ENCODE measurements at places on chromosomes 12 and 14. TPM values are rescaled to one million over a fixed set of nuclear protein-coding genes. Genes with fewer than 3 reads are reported as not detected.
A peak's percentile ranks its signal among the peaks of the same experiment; 100 is the strongest.

SLC5A8 gene
- polyA plus RNA-seq = 36.5 TPM

STAT6 gene
- 98.8 TPM for polyA plus RNA-seq

GRCh38 chr14:62001963-62002362 is 239.7 kb downstream of the SNAPC1 start:
- no peak for DNase-seq

DNA sequence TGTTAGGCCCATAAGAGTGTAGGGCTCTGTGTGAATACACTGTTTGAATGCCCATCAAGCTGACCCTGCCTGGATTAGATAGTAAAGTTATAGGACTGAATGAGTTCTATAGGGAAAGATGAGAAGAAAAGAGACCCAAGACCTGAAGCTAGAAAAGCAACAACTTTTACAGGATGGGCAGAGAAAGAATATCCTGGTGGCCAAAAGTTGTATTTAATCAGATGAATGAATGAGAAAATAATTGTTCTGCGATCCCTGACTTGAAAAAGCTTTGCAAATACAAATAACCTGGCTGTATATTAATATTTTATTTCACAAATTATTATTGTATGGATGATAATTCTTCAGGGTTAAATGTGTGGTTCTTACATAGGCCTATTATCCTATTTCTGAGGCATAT is 2.8 kb upstream of the ANO6 start:
- no peak for DNase-seq

- DNase-seq = peak; percentile 63
Observed at GRCh38 chr14:93431036-93431670, 414 bp downstream of the UNC79 start.

DNA sequence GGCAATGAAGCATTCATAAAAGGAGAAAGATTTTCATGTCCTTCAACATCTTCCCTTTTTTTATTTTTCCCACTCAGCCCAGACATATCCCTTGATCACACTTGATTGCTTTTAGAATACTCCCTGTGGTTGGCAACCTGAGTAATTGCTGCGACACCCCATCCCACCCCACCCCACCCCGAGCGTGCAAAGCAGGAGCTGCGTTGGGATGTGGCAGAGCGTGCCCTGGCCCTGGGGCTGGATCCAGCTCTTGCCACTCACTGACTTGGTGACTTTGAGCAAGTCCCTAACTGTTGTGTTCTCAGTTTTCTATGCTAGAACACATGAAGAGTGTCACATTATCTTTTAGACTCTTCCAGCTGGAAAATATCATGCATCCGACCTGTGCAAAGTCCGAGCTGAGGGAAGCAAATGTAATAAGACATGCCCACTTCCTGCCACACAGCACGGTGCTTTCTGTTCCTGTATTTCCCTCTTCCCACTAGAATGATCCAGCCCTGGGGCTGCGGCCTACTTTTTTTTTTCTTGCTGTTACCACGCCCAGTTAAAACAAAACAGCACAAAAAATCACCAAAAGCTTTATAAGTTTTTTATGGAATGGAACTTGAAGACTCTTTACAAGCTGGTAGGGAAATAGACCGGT is 4.0 kb downstream of the ASCL4 start:
- no peak for DNase-seq

DNA sequence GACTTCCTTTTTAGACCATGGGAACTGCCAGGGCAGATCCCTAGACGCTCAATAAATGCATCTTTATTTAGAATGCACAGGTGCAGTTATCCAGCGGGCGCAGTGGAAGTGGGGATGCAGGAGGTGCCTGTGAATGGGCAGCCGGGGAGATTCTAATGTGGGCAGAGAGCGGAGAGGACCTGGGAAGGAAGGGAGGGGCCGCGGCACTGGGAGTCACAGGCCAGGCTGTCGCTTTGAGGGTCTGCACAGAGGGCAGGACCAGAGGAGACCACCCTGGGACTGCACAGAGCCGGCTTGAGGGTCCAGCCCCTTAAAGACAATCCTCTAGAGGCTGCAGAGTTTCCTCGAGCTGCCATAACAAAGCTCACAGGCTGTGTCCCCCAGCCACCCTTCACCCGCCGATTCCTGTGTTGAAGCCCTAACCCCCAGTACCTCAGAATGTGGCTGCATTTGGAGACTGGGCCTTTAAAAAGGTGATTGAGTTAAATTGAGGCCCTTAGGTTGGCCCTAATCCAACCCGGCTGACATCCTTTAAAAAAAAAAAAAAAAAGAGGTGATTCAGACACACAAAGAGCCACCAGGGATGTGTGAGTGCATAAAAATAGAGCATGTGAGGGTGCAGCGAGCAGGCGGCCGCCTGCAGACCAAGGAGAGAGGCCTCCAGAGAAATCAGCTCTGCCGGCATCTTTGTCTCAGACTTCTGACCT is 44.4 kb upstream of the PPP2R5C start:
- DNase-seq = no peak

- DNase-seq = peak; percentile 55
Observed at GRCh38 chr14:71103662-71104484, 196.6 kb downstream of the PCNX1 start.

- DNase-seq = no peak
Observed at GRCh38 chr12:104280717-104281458, 22.7 kb upstream of the EID3 start.

DNA sequence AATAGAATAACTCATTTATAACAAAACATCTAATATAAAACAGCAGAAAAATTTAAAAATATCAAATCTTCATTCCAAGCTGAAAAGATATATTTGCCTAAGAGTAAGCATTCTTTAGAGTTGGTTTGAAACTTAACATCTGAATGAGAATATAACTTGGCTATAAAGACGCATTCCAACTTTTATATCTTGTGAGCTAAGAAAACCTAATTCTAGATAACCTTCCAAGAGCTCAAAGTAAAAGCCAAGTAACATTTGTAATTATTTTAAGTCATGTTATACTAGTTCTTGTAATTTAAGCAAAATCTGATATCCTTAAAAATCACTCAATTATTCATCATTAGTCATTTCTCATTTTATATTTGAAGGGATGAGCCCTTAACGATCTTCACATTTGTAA is 368.9 kb downstream of the C12orf50 start:
- DNase-seq = no peak

DNA sequence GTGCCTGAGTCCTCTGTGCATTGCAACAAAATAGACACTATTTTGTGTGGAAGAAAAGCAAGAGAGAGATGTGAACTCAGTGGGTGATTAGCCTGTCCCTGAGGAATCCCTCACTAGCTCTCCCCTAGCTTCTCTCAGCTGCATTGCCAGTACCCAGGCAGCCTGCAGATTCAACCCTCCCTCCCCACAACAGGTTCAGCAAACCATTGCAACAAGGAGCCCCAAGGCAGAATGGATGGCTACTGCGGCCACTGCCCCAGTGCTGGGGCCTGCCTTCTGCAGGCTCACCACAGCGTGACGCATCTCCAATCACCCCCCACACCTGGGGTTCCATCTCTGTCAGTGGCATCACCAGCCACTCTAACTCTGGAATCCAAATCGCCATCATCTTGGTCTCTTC is 2.3 kb downstream of the CRACR2A start:
- DNase-seq = no peak

DNA sequence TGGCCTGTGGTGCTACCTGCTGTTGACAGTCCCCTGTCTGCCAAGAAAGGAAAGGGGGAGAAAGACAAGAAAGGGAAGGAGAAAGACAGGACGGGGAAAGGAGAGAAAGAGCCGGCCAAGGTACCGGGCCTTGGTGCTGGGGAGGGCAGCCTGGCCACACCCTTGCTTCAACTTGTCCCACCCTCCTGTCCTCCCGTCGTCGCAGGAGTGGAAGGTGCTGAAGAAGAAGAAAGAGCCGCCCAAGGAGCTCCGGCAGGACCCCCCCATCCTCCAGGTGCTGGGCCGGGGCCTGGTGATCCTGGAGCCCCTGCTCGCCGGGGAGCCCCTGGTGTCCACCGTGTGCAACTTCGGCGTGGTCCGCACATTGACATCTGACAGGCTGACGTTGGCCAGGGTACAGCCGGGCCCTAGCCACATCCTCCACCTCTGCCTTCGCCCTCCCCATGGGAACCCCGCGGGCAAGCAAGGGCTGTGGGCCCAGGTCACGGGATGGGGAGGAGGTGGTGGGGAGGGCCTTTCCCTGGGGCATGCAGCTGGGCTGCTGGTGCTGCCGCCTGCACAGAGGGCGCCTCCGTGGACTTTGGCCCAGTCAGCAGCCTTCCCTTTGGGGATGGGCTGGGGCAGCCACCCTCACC is 2.9 kb upstream of the B3GNT4 start:
- no peak for DNase-seq
